ENCODE measurements at places on chromosomes 12 and 14.

GRCh38 chr14:75531660-75532317, 9.5 kb downstream of the BATF start:
- DNase-seq, result no peak

DNA sequence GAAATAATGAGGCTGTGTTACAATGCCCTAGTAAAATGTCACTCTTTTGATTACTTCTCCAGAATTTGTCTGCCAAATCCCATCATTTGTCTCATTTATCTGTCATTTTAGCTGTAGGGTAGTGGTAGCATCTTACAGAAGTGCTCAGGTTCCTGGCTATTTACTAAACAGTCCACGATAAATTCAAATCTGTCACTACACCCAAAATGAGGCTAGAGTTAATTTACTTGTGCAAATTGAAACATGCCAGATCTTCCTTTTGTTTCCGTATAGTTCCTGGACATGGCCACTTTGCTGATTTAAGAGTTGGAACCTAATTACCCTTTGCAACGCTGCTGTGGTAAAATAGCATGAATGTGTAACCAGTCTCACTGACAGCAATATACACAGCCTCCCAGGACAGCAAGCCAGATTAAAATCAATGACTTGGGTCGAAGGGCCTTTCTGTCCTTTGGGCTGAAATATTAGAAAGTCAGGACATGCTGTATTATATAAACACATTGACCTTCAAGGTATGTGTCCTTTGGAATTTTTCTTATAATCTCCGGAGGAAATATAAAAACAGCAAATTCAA, 485.4 kb downstream of the MDGA2 start:
- DNase-seq, result no peak

- DNase-seq, result no peak
These were observed 56.6 kb downstream of the DRAM1 start for GRCh38 chr12:101933866-101934514.

DNA sequence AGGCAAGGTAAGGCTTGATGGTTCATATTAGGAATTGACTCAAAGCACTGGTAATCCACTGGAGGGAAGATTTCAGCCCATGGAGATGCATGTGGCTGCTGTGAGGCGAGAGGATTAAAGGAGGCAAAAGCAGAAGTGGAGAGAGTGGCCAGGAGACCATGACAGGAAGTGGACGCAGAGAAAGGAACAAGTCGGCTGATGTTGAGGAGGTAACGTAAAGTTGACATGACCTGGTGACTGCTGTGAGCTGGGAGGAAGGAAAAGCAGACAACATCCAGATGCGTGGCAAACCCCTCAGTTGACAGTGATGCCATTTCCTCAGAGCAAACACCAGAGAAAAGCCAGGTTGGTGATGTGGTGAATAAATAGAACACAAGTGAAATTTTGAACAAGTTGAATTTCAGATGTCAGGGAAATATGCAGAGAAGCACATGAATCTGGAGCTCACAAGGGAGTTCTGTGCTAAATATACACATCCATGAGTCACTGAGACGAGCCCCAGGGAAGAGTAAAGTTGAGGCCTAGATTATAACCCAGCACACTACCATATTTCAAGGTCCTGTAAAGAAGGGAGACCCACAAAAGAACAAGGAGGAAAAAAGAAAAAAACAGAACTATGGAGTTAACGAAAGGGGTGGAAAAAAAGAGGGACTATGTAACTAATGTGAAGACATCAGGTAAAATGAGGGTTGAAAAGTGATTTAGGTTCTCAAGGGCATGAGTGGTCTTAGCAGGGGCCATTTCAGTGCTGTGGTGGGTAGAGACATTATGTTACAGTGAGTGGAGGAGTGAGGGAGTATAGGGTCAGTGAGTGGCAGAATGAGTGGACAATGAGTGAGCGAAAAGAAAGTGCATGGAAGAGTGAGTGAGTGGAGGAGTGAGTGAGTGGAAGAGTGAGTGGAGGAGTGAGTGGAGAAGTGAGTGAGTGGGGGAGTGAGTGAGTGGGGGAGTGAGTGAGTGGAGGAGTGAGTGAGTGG, 61.6 kb upstream of the GZMB start:
- no peak for DNase-seq

GRCh38 chr12:104960464-104960863, 2.4 kb upstream of the SLC41A2 start:
- DNase-seq, result no peak

DNA sequence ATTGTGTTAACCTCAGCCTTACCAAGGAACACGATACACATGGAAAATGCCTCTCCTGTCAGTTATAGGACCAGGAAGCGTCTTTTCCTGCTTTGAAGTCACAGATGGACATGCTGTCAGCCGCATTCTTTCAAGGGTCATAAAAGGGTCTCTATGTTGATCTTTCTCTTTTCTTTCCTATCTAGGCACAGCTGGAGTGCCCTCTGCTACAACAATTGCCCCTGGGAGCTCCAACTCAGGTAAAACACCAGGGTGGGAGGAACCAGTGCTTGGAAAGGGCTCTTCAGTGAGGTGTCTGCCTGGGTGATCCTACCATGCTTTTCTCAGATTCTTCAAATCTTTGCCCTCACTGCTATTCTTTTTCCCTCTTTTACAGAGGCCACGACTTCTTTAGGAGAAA, 157.4 kb upstream of the CNTN1 start:
- no peak for DNase-seq

- no peak for DNase-seq
These were observed 36.5 kb downstream of the CMKLR1 start for GRCh38 chr12:108302403-108303311.

DNA sequence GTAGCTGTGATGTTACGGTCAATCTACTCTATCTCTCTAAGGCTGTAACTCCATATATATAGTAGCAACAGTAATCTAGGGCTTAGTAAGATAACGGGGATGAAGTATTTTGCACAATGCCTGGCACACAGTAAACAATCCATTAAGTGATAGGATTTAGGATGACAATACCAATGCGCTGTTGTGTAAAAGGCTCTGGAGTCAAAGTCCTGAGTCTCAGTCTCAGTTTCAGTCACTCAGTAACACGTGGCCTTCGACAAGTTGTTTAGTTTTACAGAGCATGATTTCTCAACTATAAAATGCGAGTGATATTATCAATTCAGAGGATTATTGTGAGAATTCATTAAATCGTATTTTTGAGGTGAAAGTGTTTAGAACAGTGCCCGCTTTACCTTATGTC, 162.4 kb downstream of the GARIN6 start:
- DNase-seq, result no peak

DNA sequence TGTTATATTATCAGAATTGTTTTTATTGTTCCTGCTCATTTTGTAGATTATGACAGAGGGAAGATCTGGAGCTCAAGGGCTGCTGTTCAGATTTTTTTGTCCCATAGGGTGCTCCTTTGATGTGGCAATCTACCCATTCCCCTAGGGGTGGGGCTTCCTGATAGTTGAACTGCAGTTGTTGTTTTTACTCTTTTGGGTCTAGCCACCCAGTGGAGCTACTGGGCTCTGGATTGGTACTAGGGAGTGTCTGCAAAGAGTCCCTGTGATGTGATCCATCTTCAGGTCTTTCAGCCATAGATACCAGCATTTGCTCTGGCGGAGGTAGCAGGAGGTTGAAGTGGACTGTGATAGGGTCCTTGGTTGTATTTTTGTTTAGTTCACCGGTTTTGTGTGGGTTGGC, 57.9 kb upstream of the SLCO1B1 start:
- no peak for DNase-seq

- DNase-seq, result no peak
These were observed 205.9 kb downstream of the PHLDA1 start for GRCh38 chr12:75825686-75826085.

GRCh38 chr12:122062832-122063693, 15.5 kb upstream of the MLXIP start:
- no peak for DNase-seq

- no peak for DNase-seq
These were observed 222.7 kb downstream of the MSRB3 start for GRCh38 chr12:65501093-65501621.

GRCh38 chr12:95607642-95608041, 56.4 kb upstream of the USP44 start:
- DNase-seq, result no peak

GRCh38 chr12:79059557-79059956, 195.0 kb downstream of the SYT1 start:
- no peak for DNase-seq

GRCh38 chr12:5921966-5922899, 22.8 kb downstream of the ANO2 start:
- DNase-seq, result no peak

- DNase-seq, result no peak
These were observed 62.8 kb upstream of the SLC35F4 start for GRCh38 chr14:57928732-57929131.

DNA sequence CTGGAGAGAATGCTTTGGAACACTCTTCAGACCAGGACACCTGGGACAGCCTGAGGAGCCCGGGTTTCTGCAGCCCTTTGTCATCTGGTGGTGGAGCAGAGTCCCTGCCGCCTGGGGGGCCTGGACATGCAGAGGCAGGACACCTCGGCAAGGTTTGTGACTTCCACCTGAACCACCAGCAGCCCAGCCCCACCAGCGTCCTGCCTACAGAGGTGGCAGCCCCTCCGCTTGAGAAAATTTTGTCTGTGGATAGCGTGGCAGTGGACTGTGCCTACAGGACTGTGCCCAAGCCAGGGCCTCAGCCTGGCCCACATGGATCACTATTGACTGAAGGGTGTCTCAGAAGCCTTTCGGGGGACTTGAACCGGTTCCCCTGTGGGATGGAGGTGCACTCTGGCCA, 21.1 kb downstream of the CINP start:
- DNase-seq, result no peak

DNA sequence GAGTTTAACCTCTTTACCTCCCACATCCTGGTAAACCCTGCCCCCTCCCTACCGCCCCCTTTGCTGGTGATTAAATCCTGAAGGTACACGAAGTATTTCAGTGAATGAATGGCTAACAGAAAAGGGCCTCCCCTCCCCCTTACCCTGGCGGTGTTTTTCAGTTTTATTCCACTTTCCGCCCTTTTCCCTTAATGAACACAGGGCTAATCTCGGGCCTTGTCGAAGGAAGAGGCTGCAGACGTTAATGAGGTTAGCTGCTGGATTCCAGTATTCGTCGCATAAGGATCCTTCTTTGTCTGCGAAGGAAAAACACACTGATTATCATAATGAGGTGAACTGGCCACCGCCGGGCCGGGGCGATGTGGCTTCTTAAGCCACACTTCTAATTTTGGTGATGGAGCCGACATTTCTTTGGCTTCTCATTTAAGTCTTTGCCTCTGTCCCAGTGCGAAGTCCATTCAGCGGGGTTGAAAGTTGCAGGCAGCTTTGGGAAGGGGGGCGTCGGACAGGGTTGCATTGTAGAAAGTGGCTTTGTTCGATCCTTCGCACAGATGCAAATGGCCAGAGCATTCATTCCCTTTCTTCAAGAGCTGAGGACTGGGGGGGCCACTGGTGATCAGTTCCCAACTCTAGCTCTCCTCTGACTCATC, 6.5 kb downstream of the MEG3 start:
- no peak for DNase-seq

DNA sequence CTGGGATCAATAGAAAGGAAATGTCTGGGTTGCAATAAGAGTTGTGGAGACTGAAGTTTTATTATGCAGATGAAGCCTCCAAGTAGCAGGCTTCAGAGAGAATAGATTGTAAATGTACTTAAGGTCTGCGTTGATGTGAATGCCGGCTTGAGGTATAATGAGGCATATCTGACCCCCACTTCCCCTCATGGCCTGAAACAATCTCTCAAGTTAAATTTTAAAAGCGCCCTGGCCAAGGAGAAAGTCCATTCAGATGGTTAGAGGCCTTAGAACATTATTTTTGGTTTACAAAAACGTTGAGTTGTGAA, 28.3 kb upstream of the HIGD1C start:
- DNase-seq, result no peak

DNA sequence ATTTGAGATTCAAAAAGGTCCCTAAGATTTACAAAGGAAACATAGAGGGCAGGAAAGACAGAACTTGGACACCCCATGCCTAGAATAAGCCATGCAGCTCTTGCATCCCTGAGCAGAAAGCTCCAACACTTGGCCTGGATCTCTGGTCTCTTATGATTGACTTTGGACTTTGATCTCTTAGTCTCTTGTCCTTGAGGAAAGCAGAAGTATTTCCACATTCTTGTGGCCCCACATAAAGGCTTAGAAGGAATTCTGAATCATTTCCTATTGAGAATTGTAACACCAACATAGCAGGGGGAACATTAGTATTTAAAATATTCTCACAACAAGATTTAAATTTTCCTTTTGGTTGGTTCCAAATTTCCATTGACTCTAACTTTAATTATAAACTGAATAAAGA, 283.7 kb upstream of the PRKD1 start:
- DNase-seq, result no peak

- no peak for DNase-seq
These were observed 91.3 kb downstream of the TSPAN9 start for GRCh38 chr12:3168223-3169221.

DNA sequence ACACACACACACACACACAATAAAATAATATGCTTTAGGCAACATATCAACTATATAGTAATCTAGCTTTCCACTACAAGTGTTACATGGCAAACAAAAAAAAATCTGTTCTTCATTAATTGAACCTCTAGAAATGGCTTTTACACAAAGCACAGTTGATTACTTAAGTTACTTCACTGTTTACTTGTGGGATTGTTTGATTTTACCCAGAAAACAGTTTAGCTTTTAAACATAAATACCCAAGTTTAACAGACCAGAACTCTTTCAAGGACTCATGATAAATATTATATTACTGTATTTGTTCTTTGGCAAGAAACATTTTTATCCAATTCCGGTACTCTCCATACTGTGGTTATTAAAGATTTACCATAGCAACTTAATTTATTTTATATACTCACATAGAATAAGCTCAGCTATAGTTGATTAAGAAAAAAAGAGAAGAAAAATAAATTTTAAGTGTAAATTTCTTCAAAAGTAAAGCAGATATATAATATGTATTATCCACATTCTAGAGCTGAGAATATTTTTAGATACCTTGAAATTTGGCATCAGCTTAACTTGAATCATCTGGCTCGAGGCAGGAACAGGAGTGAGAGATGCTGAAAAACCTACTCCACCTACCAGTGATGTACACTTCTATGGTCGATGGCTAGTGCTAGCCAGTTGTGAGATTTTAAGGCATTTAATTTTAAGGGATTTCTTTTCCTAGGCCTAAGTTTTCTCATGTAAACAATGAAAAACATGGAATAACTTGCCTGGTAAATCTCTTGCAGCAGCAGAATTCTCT, 126.0 kb downstream of the BTG1 start:
- no peak for DNase-seq

GRCh38 chr12:14272956-14273912, 92.2 kb upstream of the ATF7IP start:
- DNase-seq, result peak; percentile 76

- DNase-seq, result no peak
These were observed 38.8 kb downstream of the CBX5 start for GRCh38 chr12:54240971-54241588.

DNA sequence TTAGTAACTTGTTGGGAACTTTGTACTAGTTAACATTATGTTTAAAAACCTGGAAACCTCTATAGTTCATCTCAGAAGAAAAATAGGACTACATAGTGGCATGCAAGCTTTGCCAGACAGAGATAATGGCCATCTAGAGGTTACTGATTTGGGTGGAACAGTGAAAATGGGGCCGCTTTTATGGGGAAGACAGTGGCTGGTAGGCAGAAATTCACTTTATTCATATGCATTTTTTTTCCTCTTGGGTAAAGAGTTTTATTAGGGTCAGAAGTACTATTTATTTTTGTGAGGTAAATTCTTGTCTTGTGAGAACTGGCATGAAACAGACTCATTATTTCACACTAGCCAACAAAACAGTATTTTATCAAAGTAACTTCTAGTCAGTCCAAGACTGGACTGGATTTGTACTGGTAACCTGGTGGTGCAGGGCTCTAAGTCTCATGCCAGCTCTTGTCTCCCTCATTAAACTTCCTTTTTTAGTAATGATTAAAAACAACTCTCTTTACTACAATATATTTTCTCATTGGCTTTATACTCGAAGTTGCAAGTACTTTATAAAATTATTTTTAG, 345.8 kb downstream of the RAD51B start:
- no peak for DNase-seq

Data from Karpas-422 (cell line).